ENCODE measurements at places on chromosomes 1 and 21.

GRCh38 chr1:206633708-206634121, 1.6 kb upstream of the DYRK3 start:
- H3K27ac ChIP-seq: no peak overlapping the region
- no peak overlapping the region for H3K4me3 ChIP-seq
- H3K27me3 ChIP-seq: no peaks in the 10 kb centered on the region
- H3K36me3 ChIP-seq: no peaks in the 10 kb centered on the region

GRCh38 chr1:101235696-101236515, 913 bp upstream of the S1PR1 start:
- H3K36me3 ChIP-seq: peaks cover 21% of the 10 kb centered on the region
- H3K27me3 ChIP-seq: no peaks in the 10 kb centered on the region
- peak overlapping the region; percentile 54 for H3K4me3 ChIP-seq
- DNase-seq: peak; percentile 90

GRCh38 chr1:64539781-64540218, 69.9 kb downstream of the CACHD1 start:
- no peak for DNase-seq
- H3K4me1 ChIP-seq: peaks cover 32% of the 10 kb centered on the region
- no peaks in the 10 kb centered on the region for H3K36me3 ChIP-seq
- peak overlapping the region; percentile 82 for H3K27ac ChIP-seq
- H3K27me3 ChIP-seq: no peaks in the 10 kb centered on the region

DNA sequence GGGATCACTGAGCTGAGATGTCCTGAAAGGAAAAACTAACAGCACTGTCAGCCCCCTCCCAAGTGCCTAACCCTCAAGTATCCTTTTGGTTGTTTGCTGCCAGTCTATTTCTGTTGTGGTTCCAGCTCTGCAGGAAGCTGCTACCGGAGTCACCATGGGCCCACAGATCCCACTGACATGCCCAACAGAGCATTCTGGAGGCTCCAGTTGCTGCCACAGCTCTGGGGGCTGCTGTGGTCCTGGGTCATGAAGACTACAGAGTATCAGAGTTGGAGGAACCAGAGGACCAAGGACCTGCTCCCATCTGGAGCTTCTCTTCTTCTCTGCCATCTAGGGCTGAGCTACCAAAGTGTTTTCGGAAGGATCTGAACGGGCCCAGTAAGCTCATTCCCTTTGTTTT, 910 bp downstream of the LCE3A start:
- no peaks in the 10 kb centered on the region for H3K27me3 ChIP-seq
- DNase-seq: no peak
- no peak overlapping the region for H3K27ac ChIP-seq
- no peaks in the 10 kb centered on the region for H3K4me1 ChIP-seq
- H3K36me3 ChIP-seq: no peaks in the 10 kb centered on the region
- H3K4me3 ChIP-seq: no peak overlapping the region

DNA sequence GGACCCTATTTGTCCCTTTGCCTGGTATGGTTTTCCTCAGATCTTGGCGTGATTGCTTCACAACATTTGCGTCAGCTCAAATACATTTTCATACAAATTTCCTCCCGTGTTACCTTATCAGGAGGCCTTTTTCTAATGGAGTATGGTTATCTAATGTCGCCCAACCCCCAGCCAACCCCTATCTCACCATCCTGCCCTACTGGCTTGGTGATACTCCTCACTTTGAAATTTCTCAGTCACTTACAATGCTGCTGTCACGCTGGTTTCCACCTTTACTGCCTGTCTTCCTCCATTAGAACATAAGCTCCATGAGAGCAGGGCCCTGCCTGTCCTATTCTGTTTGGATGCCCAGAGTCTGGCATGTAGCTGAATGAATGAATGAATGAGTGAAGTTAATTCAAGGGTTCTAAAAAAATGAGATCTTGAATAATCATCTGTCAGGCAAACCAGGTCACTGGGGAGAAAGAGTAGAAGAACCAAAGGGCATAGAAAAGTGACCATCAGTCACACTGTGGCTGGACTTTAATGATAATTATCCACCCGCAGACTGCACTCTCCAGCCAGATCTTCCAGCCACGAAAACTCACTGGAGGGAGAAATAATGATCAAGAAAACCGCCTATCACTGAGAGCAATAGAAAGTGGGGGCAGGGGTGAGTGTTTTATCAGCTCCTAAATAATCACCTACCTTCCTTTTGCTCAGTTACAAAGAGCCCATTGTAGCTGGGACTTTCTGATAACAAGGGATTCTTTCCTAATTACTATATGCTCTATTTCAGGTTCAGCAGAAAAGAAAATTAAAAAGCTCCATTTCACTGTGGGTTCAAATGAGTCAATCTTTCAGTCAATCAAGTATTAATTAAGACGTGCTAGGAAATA, 21.3 kb downstream of the KIAA0040 start:
- H3K36me3 ChIP-seq: peaks cover 36% of the 10 kb centered on the region
- no peaks in the 10 kb centered on the region for H3K4me1 ChIP-seq
- DNase-seq: no peak

DNA sequence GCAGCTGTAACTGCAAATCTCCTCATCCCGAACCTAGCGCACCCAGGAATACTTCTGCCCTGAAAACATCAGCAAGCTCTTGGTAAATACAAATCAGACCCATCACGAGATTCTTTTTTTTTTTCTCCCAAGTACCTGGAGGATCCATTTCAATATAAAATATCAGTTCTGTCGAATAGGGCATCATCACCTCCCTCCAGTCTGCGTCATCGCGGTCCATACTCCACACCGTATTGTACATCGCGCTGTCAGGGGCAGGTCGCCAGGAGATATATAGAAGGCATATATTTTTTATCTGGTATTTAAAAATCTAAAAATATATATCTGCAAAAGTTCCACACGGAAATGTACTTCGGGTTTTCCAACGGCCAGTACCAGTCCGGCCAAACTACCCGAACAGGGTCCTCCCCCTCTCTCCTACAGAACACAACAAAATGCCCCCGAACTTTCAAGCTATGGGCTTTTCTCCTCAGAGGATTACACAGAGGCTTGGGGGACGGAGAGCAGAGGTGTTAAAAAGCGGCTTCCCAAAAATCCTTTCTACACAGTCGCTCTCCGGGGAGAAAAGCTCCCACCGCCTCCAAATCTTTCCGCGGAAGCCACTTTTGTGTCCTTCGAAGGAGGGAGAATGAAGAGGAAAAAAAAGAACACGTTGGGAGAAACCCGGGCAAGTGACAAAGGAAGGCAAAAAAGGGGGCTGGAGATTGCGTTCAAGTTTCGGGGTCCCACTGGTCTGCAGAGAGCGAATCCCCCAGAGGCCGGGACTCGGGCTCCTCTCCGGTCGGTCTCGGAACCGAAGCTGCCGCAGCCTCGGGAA, 509 bp downstream of the PIK3R3 start:
- peak overlapping the region; percentile 92 for H3K27ac ChIP-seq
- DNase-seq: peak; percentile 77
- H3K4me1 ChIP-seq: peaks cover 46% of the 10 kb centered on the region
